T-helper 17 cell (primary cell): ENCODE measurements at places on chromosomes 11 and 22. TPM values are rescaled to one million over a fixed set of nuclear protein-coding genes. Genes with fewer than 3 reads are reported as not detected.

- no peak overlapping the region for H3K27ac ChIP-seq
- DNase-seq = no peak
- H3K27me3 ChIP-seq = no peaks in the 10 kb centered on the region
- H3K4me1 ChIP-seq = peaks cover 6% of the 10 kb centered on the region
- H3K36me3 ChIP-seq = peaks cover 1% of the 10 kb centered on the region
- H3K4me3 ChIP-seq = no peak overlapping the region
Observed at GRCh38 chr11:69088676-69089146, 40.0 kb downstream of the TPCN2 start.

SHISA8 gene
- total RNA-seq = not detected

WBP2NL gene
- total RNA-seq = 1.7 TPM

CLMP gene
- 0.26 TPM for total RNA-seq

DNA sequence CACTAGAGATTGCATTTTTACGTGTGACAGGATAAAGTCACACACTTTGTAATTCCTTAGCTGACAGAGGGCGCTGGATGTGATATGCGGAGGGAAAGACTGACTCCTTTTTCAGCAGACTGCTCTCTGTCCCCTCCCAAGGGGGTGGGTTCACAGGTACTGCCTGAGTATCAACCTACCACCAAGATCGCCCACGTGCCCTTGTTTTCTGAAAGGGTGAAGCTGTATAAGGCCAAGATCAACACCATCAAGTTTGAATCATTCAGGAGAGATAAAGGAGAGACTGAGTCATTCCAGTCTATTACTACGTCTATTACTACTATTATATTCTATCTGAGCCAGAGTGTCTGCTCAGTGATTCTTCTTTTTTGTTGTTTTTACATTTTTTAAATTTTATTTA is 30.7 kb downstream of the BUD13 start:
- no peaks in the 10 kb centered on the region for H3K36me3 ChIP-seq
- H3K27me3 ChIP-seq = no peaks in the 10 kb centered on the region
- no peak overlapping the region for H3K4me3 ChIP-seq
- no peaks in the 10 kb centered on the region for H3K4me1 ChIP-seq
- peak overlapping the region; percentile 62 for H3K27ac ChIP-seq

DNA sequence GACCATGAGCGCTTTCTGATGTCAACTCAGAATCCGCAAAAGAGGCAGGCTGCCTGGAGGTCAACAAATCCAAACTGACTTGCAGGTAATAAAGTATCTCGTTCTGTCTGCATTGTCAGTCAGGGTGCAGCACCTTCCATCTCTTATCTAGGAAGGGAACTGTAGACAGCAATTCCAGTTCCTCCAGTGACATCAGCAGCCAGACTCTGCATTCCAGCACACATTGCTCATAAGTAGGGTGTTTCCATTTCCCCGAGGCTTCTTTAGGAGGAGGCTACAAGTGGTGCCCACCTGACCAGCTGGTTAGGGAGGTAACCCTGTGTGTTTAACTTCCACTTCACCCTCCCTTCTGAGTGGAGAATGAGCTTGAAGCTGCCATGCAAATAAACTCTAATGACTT is 53.3 kb downstream of the NTM start:
- H3K4me1 ChIP-seq = no peaks in the 10 kb centered on the region
- H3K4me3 ChIP-seq = no peak overlapping the region
- H3K27ac ChIP-seq = no peak overlapping the region
- no peaks in the 10 kb centered on the region for H3K27me3 ChIP-seq

NUP160 gene
- total RNA-seq = 50.0 TPM

- no peaks in the 10 kb centered on the region for H3K36me3 ChIP-seq
- H3K4me1 ChIP-seq = peaks cover 23% of the 10 kb centered on the region
- no peaks in the 10 kb centered on the region for H3K27me3 ChIP-seq
Observed at GRCh38 chr11:73667891-73668290, 21.5 kb downstream of the PLEKHB1 start.

CCDC134 gene
- 13.7 TPM for total RNA-seq

GRCh38 chr22:38981005-38981991 is 849 bp upstream of the APOBEC3B start:
- H3K36me3 ChIP-seq = no peaks in the 10 kb centered on the region
- no peak for DNase-seq
- H3K27ac ChIP-seq = peak overlapping the region; percentile 97

DNA sequence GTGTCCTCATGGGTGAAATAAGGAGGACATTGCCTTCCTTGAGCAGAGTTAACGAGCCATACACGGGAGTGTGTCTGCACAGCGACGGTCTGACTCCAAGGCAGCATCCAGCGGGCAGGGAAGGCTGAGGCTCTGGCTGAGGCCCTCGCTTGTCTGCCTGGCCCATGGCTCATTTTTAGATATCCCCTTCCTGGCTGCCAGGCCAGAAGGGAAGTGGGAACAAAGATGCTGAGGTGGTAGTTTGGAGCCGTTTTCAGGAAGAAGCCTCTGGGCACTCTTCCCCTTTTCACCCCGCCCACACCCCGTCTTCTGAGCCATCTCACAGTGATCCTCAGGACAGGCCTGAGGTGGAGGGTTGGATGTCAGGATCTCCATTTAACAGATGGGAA is 3.0 kb upstream of the SLCO2B1 start:
- peaks cover 3% of the 10 kb centered on the region for H3K36me3 ChIP-seq
- peaks cover 19% of the 10 kb centered on the region for H3K27me3 ChIP-seq
- no peak for DNase-seq
- H3K4me3 ChIP-seq = no peak overlapping the region
- peaks cover 14% of the 10 kb centered on the region for H3K4me1 ChIP-seq

ZNF280B gene
- 1.8 TPM for total RNA-seq

GRCh38 chr22:30712094-30712493 is 17.4 kb downstream of the OSBP2 start:
- H3K27me3 ChIP-seq = no peaks in the 10 kb centered on the region
- no peak for DNase-seq
- H3K36me3 ChIP-seq = peaks cover 3% of the 10 kb centered on the region
- peaks cover 6% of the 10 kb centered on the region for H3K4me1 ChIP-seq

IGLL5 gene
- total RNA-seq = not detected

GRCh38 chr22:28443526-28443876 is 236.1 kb downstream of the TTC28 start:
- peaks cover 8% of the 10 kb centered on the region for H3K4me1 ChIP-seq
- H3K4me3 ChIP-seq = peak overlapping the region; percentile 86
- H3K27ac ChIP-seq = no peak overlapping the region
- no peaks in the 10 kb centered on the region for H3K36me3 ChIP-seq

DNA sequence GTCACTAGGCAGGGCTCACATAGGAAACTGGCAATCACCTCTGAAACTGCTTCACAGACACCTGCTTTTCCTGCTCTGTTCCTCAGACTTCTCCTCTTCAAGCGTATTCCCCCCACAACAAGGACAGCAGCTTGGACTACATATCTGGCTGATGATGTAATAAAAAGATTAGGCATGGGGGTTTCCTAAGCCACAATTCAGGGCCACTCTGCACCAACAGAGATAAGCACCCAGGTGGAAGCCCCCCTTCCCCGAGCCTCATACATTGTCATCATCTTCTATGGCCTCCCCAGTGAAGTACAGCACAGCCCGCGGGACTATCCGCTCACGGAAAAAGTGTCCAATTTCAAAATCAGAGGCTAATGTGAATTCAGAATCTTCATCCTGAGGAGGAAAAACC is 25.0 kb upstream of the PHLDA2 start:
- peaks cover 18% of the 10 kb centered on the region for H3K4me1 ChIP-seq
- no peak overlapping the region for H3K4me3 ChIP-seq
- peaks cover 13% of the 10 kb centered on the region for H3K36me3 ChIP-seq
